ENCODE measurements at places on chromosomes 6 and 20.

- DNase-seq: no peak
These were observed 255.4 kb upstream of the HSF2 start for GRCh38 chr6:122143813-122144601.

GRCh38 chr6:9851541-9852380 is 563.1 kb downstream of the TFAP2A start:
- DNase-seq: no peak

DNA sequence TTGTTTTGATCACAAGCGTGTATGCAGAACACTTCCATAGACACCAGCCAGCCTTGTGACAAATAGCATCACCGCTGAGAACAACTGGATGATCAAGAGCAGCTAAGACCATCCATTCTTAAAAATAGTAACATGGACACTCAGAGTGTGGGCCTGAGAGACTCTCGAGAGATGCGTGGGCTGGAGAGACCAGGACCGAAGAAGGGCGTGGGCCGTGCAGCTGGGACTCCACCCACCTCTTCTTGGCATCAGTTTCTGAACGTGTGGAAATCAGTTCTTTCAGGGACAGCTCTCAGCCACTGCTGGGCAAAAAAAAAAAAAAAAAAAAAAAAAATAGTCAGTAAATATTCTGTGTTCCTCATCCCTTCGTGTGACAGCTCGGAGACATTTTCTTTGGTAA is 314.5 kb upstream of the CDH4 start:
- no peak for DNase-seq

DNA sequence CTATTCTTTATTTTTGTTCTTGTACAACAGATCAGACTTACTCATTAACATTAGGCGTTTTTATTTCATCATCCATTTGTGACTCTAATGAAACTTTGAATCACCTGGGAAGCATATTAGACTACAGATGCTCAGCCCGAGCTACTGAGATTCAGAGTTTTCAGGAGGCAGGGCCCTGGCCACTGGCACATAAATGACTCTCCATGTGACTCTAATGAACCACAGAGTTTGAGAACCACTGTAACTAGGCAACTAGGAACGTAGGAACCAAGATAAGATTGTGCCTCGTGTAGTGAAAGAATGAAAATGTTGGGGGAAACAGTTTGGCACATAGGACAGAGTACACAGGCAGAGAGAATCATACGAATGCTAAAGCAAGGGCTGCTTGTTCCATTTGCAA is 405.9 kb upstream of the BTBD3 start:
- DNase-seq: no peak

All from AG04450 (cell line).